ENCODE measurements at places on chromosomes 6 and 20.

GRCh38 chr6:127902933-127903332, 2.1 kb upstream of the THEMIS start:
- DNase-seq, result no peak

DNA sequence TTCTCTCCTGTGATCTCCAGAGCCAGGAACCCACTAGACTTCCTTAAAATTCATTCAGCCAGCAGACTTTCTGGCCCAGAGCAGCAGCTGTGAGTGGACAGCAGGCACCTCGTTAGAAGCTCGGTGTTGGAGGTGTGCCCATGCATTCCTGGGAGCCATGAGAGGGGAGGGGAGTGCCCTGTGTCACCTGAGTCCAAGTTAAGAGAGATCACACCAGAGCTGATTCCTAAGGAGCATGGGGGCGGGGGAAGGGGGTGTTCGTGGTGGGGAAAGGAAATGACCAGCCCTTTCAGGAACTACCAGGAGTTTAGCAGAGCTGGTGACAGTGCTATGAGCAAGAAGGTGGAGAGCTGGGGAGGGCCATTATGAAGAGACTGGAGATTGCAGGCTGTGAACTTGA, 46.9 kb downstream of the GFRA4 start:
- DNase-seq, result no peak

DNA sequence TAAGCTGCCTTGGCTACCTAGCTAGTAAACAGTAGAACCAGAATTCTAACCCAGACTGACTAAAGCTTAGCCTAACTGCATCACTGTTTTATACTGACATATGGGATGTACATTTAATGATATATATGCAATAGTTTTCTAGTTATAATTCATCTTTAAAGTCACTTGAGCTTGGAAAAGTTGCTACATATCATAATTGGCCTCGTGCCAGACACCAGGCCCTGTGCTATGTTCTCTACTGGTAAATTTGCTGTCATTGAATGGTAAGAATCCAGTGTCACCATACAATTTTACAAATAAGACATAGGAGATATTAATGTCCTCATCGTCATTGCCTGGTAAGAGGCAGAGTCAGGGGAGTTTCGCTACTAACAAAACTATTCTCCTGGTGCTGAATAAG, 396.8 kb downstream of the CDKAL1 start:
- DNase-seq, result no peak

- no peak for DNase-seq
These were observed 67.7 kb upstream of the DYNLRB1 start for GRCh38 chr20:34448517-34448916.

- no peak for DNase-seq
These were observed 42.8 kb upstream of the TASP1 start for GRCh38 chr20:13681248-13682125.

- DNase-seq, result no peak
These were observed 21.5 kb upstream of the BMP7 start for GRCh38 chr20:57287901-57288300.

GRCh38 chr6:90183587-90184333, 112.9 kb downstream of the BACH2 start:
- no peak for DNase-seq

- no peak for DNase-seq
These were observed 149.7 kb downstream of the PLCB4 start for GRCh38 chr20:9218531-9218961.

GRCh38 chr20:13567663-13568062, 71.1 kb downstream of the TASP1 start:
- DNase-seq, result no peak

- no peak for DNase-seq
These were observed 80.7 kb upstream of the MAFB start for GRCh38 chr20:40769677-40770285.

- DNase-seq, result no peak
These were observed 9.5 kb upstream of the NR2E1 start for GRCh38 chr6:108156180-108156937.

DNA sequence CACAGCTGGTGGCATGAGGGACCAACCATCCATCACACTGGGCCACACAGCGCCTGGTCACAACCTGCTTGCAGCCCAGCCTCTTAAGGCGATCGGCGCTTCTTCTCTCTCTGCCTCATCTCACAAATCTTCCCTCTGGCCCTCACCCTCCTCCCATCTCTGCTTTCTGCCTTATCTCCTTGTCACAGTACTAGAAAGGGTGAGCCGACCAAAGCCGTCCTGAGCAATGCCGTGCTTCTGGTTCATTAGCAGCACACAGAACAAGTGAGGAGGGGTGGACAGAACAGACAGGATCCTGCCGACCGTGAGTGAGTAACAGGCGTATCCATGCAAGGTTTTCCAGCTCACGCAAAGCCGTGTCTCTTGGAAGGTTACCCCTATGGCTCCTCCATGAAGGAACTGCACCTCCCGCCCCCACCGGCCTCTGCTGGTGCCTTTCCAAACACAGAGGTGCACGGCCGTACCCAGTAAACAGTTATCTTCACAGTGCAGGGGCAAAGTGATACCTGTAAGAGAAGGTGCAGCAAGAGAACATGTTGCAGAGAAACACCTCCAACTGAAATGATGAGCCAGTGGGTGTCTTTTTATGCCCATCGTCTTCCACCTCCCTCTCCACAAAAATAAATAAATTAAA, 331.7 kb downstream of the FARS2 start:
- DNase-seq, result no peak

- no peak for DNase-seq
These were observed 52.4 kb downstream of the DSTN start for GRCh38 chr20:17622086-17622850.

DNA sequence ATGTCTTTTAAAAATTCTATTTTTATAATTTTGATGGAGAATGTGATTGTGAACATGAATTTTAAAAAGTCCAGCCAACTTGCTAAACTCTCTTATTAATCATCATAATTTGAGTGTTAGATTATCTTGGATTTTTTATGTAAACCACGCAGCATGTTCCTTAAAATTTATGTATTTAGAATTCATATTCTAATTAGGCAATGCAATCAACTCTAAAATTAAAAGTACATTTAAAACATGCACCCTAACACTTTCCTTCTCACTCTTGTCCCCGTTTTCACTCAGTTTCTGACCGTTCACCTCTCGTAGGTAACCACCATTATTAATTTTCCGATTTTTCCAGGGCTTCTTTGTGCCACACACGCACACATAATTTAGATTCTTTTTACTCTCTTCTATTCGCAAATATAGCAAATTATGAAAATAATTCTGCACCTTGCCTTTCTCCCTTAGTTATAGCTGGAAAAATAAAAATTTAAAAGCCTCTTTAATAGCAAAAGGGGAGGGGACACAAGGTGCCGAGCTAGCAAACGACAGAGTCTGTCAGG, 329 bp upstream of the ZKSCAN3 start:
- DNase-seq, result no peak

DNA sequence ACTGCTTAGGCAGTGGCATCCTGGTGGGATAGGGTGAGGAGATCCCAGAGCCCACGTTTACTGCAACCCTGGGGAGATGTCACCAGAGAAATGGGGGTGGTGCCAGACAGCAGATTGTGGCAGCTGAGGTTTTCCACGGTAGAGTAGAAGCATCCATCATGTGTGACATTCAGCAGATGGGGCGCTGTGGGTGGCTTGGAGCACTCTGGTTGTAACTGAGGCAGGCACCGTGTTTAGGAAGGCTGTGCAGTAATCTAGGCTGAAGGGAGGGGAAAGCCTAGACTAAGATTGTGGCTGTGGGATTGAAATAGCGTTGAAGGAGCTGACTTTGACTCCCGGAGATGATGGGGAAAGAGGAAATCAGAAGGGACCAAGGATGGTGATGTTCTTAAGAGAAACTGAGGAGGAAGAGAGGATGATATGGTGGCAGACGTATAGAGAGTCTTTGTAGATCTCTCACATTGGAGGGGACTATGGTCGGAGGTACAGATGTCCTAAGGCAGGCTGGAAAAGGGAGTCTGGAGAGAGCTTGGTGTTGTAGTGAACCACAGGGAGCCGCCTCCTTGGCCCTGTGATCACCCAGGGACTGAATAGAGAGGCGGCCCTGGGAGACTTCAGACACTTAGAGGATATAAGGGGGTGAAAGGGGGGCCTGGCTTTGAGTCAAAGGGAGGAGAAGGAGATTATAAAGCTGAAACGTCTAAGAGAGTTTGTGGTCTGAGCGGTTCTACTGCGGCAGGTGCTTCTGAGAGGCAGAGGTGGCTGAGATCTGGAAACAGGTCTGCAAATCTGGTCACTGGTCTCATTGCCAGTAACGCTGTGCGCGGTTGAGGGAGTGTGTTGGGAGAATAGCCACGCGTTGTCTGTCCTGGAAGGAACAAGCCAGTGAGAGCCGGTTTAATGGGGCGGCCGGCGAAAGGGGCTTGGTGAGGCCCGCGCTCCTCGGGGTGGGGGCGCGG, 792 bp upstream of the MICA start:
- no peak for DNase-seq

DNA sequence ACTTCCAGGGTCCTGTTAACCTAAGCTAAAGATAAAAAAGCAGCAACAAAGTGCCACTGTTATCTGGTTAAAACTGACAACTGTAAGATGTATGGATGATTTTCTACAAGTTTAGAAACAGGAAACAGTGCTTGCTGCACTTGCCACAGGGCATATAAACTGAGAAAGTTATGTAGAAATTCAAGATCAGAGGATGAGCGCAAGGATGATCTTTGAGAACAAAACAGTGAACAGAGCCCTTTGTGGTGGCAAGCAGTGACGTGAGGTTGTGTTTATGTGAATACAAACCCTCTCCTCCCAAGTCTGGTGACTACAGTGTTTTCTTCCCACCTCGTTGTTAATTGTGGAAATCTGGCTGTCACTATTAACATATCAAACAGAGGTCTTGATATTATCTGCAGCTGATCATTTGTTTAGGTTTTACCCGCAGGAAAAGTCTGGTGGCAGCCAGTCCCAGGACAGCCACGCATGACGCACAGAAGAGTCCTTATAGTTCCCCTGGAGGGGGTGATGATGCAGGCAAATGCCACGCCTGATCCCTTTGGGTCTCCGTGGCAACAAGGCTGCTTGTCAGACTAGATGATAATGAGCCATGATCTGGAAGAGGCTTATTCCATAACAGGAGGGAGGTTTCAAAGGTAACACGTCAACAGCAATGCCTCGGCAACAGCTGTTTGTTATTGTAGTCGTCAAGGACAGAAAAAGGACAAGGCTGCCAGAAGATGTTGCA, 43.1 kb upstream of the TNFAIP3 start:
- DNase-seq, result no peak

Measured in amygdala (tissue), 56 donors.